ENCODE measurements at places on chromosomes 3 and 15.

DNA sequence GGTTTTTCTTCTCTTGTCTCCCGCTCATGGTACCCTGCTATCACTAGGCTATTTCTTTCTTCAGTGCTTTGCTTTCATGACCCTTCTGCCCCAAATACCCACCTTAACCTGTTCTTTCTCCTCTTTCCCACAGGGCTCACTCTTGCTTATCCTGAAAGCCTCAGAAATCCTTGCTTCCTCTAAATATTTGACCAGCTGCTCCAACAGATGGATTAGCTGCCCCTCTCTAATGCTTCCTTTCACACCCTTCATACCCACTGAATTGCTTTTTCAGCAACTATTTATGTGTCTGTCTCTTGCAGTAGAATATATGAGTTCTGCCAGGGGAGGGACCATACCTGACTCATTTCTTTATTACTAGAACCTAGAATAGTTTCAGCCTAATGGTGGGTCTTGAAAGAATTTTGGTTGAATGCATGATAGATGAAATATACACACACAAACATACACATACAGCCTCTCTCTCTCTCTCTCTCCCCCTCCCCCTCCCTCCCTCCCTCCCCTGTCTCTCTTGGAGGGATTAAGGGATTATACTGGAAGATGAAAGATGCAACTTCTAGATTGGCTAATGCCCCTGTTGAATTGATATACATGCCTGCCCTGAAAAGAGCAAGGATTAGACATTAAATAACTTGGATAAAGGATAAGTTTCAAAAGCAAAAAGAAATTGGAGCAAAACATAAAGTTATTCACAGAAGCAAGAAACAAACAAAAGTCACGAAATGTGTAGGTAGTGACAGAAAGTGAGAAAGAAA, 95.0 kb upstream of the GADL1 start:
- no peak for DNase-seq

- no peak for DNase-seq
Observed at GRCh38 chr3:115720983-115721382, 97.7 kb downstream of the GAP43 start.

DNA sequence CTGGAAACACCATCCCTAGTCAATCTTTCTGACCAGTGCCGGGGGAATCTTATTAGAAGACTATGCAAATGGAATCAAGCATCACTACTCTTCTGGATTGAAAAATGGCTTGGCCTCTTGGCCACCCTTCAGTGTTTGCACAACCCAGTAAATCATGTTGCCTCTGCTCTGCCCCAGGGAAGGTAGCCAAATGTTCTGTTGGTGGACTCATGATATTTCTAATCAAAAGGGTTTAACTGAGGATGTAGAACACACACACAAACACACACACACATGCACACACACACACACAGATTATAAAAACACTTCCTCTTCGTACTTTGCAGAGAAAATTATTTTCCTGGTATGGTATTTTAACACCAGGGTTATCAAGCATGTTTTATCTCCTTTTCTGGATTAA, 7.9 kb downstream of the RBP2 start:
- DNase-seq, result no peak

- no peak for DNase-seq
Observed at GRCh38 chr3:38245930-38246329, 19.7 kb upstream of the SLC22A13 start.

DNA sequence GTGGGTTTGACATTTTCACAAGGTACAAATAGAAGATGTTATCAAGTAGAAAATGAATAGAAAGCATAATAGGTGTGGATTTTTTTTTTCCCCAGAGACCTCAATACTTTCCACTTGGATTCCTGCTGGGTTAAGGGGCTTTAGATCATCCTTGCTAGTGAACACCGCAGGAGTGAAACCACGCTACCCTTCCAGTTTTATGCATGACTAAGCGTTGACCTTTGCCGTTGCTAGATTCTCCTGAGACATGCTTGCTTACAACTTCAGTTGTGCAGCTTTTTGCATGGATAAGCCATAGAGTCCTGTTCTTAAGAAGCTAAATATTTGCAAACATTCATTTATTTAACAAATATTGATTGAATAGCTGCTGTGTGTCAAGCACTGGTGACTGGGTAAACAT, 299.7 kb upstream of the LMCD1 start:
- DNase-seq, result peak; percentile 6

All from DMS153 (cell line).